ENCODE measurements at places on chromosomes 1 and 21.

DNA sequence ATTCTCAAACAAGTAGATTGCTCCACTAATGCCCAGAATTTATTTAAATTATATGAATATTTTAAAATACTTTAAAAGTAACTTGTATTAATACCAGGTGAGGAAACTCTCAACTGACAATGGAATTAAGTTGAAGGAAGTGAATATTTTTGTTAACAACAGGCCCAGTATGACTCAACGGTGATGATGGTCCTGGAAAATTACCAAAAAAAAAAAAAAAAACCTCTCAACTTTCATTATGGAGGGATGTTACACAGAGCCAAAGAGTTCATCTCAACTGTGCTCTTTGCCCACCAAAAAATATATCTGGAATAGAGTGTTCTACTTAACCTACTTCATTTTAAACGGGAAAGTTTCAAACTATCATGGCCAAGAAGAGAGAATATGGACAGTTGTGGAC lies 28.3 kb downstream of the CFH start:
- DNase-seq, result no peak

DNA sequence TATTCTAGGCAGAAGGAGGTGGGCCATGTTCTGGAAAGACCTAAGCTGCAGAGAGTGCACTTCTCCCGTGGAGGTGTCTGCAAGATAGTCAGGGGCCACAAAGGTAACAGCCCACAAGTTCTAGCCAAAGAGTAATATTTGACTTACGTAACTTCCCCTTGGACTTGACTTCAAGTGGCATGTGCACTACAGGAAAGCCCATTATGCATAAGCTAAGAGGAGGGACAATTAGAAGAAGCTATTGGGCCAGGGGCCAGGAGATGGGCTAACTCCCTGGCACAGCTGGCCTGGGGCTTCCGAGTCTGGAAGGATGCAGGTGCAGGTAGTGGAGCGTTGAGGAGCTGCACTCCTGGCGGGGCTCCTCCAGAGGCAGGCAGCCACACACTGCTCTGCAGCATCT lies 58.3 kb downstream of the ERG start:
- DNase-seq, result no peak

- no peak for DNase-seq
Measured at GRCh38 chr21:42586406-42586805, 67.0 kb upstream of the PDE9A start.

DNA sequence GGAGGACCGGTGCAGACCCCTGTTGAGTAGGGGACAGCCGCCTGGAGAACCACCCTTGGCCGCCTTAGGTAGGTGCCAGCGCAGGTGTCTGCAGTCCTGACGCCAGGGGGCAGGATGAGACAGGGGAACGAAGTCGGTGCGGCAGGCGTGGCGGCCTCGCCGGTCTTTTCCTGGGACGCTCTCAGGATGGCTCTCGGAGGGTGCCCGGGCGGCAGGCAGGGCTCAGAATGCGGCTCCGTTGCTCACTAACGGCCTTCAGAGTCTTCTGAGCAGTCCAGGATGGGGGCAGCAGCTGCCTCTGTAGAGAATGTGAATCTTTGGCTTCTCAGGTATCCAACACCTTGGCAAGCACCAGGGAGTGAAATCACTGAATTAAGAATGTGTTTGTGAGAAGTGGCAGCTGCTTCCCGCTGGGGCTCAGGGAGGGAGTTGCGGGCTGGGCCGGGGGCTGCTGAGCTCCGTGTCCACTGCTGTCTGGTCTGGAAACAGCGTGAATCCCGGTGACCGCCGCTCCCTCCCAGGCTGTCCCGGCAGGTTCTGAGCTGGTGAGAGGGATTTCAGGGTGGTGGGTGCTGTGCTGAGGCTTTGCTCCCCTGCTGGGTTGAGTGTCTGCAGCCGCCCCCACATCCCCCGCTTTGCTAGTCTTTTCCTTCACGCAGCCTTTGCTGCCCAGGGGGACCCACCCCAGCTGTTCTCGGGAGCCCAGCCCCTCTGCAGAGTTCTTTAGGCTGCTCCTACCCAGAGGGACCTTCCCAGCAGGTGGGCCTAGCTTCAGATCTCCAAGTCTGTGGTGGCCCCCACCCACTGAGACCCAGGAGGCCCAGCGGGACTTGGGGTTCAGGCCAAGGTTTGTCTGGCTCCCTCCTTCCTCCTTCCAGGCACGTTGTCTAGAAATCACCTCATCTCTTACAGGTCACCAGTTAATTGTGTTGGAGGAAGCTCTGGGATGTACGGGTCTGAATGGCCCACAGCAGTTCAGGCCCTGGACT lies 11.1 kb upstream of the C1orf174 start:
- DNase-seq, result peak; percentile 63

DNA sequence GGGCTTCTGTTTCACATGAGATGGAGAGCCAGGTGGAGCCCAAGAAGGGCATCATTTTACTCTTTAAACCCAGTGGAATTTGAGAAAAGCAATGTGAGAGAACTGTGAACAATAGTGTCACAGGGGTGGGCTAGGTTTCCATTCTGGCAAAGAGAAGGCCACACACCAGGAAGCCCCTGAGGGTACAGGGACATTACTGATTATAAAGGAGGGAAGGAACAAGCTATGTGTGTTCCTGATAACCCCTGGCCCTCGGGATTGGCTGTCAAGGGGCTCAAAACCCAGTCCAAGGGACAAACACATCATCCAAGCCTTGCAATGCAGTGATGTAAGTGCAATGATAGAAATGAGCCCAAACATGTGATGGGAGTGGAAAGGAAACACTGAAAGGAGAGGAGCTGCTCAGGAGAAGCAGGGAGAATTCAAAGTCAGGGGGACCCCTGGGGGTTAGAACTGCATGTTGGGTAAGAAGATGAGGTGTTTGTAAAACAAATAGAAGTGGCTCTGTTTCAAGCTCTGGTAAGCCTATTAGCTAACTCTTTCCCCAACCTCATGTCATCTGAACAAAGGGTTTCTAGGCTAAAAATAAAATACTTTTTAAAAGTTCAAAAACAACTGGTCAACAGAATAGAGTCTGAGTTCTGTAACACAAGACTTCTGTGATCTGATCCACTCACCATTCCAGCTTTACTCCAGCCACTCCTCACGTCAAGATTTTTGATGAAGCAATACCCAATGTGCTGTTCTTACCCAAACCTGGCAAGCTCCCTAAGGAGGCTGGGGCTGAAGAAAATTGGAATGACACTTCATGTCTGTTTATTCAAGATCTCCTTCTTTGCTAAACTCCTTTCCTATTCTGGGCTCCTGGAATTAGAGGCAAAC lies 51.1 kb upstream of the IL12RB2 start:
- DNase-seq, result no peak

DNA sequence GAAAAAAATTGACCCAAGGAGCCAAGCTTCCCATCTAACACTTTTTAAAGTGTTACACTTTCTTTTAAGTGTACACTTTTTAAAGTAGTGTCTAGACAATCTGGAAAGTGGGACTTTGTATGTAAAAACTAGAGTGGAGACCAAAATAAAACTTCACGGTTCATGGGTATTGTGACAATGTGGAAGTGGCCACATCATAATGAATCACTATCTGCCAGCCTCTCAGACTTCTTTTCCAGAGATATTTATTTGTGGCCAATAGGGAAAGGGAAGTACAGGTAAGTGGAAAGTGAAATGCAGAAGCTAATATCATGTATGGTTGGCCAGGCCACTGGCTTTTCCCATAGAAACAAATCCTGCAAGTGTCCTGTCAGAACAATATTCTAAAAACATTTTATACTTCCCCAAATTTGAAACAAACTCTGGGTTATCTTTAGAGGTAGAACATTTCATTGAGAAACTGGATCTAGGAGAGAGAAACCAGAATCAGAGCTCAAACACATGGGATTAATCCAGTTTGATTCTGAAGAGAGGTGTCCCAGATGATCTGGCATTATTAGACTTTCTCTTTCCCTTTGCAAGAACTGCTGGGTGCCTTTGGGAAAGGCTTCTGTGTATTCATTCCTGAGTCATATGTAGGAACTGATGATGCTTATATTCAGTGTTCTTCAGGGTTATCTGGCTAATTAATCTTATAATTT lies 2.0 kb downstream of the TNFSF18 start:
- DNase-seq, result no peak

DNA sequence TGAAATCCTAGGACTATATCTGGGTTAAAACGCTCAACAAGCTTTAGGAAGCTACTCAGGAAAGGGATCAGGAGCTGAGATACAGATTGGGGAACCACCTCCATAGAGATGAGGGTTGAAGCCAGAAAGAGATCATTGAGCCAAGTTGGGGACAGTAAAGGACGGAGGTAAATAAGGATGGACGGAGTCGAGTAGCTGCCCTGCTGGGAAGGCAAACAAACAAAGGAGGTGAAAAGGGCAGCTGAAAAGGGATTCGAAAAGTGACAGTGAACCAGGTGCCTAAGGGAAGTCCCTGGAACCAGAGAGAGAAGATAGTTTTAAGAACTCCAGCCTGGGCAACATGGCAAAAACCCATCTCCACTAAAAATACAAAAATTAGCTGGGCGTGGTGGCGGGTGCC lies 6.3 kb upstream of the CAMSAP2 start:
- DNase-seq, result no peak

DNA sequence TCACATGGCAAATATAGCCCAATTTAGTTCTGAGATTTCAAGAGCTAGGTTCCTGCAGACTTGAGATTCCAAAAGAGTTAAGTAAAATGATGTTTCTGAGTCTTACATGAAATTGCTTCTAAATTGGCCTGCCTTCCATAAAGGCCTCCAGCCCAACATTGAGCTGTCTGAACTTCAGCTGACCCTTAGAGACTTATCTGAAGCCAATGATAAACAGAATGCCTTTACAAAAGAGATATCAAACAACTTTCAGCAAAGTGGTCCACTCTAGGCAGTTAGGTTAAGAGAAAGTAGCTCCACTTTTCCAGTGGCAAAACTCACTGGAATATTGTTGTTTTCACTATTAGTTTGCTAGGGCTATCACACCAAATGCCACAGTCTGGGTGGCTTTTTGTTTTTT lies 6.3 kb upstream of the RC3H1 start:
- DNase-seq, result no peak

All from stimulated activated CD8-positive, alpha-beta memory T cell treated with anti-CD3 and anti-CD28 coated beads, Interleukin-12 subunit alpha, Interleukin-12 subunit beta, amount 100 ng/mL, for 1 hour (primary cell).